ENCODE measurements at places on chromosomes 5 and 9. TPM values are rescaled to one million over a fixed set of nuclear protein-coding genes. Genes with fewer than 3 reads are reported as not detected.

The C7 gene
- total RNA-seq = 209 TPM

The CAPSL gene
- total RNA-seq = not detected

The CXCL14 gene
- total RNA-seq = 2.3 TPM

The TMEFF1 gene
- not detected for total RNA-seq

The HTR1A gene
- 1.8 TPM for total RNA-seq

The GLRA1 gene
- not detected for total RNA-seq

The GABRA1 gene
- not detected for total RNA-seq

The IFNA14 gene
- total RNA-seq = not detected

The CD72 gene
- 2.0 TPM for total RNA-seq

The IFNA21 gene
- total RNA-seq = not detected

The PCDHGA8 gene
- total RNA-seq = 3.3 TPM

The LHX2 gene
- total RNA-seq = not detected

The DELE1 gene
- total RNA-seq = 109 TPM

The INSL4 gene
- total RNA-seq = not detected

The OGN gene
- total RNA-seq = 18.1 TPM

The MCIDAS gene
- 2.7 TPM for total RNA-seq

The PFDN1 gene
- 41.5 TPM for total RNA-seq

The PAPPA gene
- 4.9 TPM for total RNA-seq

The ACOT12 gene
- total RNA-seq = not detected

The PKD2L2 gene
- total RNA-seq = not detected

The CCDC127 gene
- 3.6 TPM for total RNA-seq

The LTC4S gene
- 13.7 TPM for total RNA-seq

Measured in ureter (tissue), 1 donor.